ENCODE measurements at places on chromosomes 6 and 20. TPM values are rescaled to one million over a fixed set of nuclear protein-coding genes. Genes with fewer than 3 reads are reported as not detected.
A peak's percentile ranks its signal among the peaks of the same experiment; 100 is the strongest.

GRCh38 chr20:17093782-17094181 is 133.1 kb upstream of the PCSK2 start:
- DNase-seq, result no peak

GRCh38 chr6:3019065-3019464 is 19.4 kb downstream of the NQO2 start:
- DNase-seq, result no peak

GRCh38 chr6:44122801-44123200 is 4.5 kb downstream of the MRPL14 start:
- DNase-seq, result no peak

GRCh38 chr20:14761903-14762302 is 424.5 kb upstream of the FLRT3 start:
- no peak for DNase-seq

DNA sequence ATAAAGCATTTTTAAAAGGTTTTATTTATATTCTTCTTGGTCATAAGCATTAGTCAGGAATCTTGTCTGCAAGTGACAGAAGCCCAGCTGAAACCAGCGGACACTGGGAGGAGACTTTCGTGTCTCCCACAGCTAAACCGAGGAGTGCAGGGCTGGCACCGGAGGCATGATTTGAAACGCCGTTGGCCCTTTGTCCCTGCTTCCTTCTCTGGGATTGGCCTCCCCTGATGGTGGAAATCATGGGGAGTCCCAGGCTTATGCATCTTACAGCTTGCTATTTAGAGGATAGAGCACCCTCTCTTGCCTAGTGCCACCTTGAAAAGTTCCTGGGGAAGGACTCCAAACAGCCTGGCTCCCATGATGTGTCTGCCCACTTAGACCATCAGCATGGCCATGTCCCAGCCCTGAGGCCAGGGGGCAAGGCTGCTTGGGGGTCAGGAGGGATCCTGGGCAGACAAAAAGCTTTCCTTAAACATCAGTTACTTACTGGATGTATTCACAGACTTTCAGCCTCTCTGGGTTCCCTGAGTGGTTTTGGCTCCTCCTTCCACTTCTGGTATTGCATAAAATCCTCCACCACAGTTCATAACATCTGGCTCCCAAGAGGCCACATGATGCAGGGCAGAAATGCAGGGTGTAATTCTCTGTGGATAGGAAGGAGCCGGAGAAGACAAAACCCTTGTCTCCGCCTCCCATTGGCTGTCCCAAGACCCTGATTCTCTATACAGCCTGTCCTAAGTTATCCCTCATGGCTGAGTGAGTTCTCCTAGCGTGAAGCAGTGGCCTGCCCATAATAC is 49.3 kb upstream of the INSM1 start:
- no peak for DNase-seq

GRCh38 chr6:19812512-19813119 is 24.6 kb upstream of the ID4 start:
- DNase-seq, result no peak

DNA sequence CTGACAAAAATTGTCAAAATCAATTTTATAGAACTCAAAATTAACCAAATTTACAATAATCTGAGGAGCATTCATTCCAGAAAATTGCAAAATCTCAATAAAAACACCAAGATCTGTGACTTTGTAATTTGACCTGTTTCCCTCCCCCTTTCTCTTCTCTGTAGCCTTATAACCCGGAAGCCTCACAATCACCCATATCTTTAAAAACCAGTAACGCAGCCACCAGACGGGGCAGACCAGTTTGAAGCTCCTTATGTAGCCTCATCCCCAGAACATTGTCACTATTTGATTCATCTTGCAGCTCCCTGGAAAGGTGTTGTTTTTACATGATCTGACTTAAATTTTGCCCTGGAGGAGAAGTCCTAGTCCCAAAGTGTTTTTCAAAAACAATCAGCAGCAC is 27.5 kb upstream of the TGM6 start:
- no peak for DNase-seq

- no peak for DNase-seq
These were observed 265.8 kb downstream of the TAF4 start for GRCh38 chr20:61799928-61800327.

GRCh38 chr20:49268600-49269365 is 9.1 kb downstream of the ZNFX1 start:
- no peak for DNase-seq

GRCh38 chr6:9095729-9096128 is 660.4 kb upstream of the SLC35B3 start:
- peak; percentile 51 for DNase-seq

- peak; percentile 32 for DNase-seq
These were observed 146.7 kb downstream of the TASP1 start for GRCh38 chr20:13492001-13492481.

DNA sequence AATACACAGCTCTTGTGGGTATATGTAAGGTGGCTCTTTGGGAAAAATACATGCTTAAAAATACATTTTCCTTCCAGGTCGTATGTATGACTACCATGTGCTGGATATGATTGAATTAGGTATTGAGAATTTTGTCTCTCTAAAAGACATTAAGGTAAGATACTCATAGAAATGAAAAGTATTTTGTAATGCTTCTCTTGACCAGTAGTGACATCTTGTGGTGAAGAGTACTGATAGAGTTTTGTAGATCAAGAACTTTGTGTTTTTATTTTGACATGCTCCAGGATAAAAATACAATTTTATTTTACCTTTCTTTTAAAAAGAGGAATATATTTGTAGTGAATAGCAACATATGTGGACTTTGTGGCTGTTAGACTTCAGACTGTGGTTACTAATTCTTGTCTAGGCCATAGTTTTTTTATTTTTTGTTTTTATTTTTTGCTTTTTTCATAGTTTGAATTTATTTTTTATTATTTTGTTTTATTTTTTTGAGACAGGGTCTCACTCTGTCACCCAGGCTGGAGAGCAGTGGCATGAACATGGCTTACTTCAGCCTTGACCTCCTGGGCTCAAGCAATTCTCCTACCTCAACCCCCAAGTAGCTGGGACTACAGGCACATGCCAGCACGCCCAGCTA is 17.9 kb downstream of the RPF2 start:
- DNase-seq, result no peak

DNA sequence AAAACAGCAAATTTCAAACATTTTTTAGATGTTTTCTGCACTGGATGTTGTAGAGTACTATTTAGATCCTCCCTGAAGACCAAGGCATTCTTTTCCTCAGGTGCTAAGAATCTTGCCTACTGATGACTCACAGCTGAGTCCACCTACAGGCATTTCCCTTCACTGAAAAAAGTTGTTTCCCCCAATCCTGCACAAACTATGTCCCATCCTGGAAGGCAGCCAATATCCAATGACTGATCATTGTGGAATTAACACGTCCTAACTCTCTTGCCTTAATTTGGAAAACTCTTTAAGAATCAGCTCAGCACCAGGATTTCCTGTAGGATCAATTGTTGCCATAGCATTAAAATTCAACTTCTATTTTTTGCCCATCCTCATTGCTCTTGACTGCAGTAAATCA is 268.4 kb upstream of the IRAK1BP1 start:
- DNase-seq, result no peak

- DNase-seq, result no peak
These were observed 36.6 kb downstream of the ABRACL start for GRCh38 chr6:139064981-139065665.

- DNase-seq, result no peak
These were observed 7.8 kb downstream of the HCRTR2 start for GRCh38 chr6:55182016-55182650.

DNA sequence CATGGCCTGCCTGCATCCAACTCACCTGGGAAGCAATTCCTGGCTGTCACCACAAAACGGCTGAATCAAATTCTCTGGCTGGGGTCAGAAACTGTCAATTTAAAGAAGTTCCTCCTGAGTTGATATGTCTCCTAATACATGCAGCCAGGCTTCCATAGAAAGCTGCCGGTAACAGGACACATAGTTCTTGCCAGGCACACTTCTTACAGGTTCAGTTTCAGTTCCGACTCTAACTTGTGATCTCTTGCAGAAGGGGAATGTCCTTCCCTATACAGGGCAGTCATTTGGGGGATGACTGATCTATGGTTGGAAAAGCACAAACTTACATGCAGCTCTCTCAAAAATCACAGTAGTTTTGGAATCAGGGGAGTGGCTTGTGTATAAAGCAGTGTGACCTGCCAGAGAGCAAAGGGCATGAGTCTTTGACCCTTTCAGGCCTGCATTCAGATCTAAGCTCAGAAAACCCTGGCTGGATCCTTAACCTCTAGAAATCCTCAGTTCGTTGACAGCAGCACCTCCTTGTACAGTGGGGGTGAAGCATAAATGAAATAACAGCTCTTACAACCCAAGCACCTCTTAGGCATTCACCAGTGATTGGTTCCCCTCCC is 195.6 kb downstream of the SCP2D1 start:
- no peak for DNase-seq

DNA sequence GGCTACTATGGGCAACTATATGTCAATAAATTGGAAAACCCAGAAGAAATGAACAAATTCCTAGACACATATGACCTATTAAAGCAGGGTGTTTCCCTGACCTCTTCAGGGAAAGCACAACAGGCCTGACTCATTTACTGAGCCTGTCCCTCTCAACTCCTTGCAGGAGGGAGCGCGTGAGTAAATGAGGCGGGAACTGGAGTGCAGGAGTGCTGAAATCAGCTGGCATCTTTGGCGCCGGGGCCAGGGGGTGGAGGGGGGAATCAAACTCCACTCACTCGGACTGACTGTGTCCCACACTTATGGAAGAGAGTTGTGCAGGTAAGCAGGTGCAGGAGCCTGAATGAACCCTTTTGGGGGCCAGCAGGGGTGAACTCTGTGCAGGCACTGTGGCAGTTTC is 671.2 kb upstream of the PTCHD4 start:
- no peak for DNase-seq

- DNase-seq, result no peak
These were observed 21.8 kb upstream of the UFL1 start for GRCh38 chr6:96499781-96500180.

DNA sequence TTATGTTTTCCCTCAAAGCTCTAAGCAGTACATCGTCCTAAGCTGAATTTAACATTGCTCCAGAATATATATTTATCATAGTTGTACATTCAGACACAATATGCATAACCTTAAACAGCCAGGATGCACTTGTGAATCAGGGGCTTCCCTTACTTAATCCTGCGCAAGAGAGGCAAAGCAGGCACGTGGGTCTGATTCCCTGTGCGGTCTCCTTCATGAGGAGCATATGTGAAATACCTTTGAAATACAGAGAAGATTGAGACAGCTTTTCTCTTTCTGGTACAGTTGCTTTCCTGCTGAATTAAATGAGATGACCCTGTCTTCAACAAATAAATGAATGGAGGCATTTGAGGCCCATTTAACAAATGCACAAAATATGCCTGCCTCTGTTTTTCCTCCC is 1.5 kb downstream of the HTR1E start:
- no peak for DNase-seq

DNA sequence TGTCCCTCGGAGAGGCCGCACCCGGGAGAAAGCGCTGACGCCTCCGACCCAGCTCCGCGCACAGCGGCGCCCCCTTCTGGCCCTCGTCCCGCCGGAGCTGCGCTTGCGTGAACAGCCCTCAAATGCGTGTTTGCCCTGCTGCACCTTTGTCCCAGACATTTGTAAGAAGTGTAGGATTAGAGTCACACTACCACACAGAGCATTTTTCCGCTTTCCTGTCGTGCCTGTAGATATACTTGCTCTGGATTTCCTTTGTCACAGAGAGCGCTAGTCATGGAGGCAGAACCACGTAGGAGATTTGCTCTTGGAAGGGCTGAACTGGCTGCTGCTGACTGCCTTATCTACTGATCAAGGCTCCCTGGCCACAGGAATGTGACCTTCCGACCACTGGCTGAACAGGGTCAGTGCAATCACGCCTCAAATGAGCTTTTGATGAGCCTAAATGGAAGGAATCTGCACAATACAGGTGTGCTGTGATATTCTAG is 62.3 kb downstream of the PAX1 start:
- DNase-seq, result peak; percentile 56

DNA sequence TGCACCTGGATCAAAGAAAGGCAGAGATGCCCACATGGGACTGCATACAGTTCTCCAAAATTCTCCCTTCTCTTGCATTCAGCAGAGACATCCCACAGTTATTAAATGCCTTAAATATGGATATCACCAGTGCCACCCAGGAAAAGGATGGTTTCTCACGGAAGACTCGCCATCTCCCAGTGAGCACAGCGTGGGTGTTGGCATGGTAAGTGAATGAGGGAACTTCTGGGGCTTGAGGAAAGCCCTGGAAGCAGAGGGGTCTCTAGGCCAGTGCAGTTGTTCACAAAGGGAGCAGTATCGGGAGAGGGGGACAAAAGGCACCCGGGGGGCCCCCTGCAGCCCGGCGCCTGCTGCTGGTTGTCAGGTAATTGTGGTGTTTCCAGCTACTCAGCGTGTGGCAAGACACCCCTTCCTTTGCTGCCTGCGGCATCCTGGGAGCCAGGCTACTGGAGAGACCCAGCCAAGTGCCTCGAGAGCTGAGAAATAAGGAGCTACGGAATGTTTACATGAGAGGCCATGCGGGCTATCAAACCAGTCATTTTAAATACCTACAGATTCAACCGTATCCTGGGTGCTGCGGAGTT is 125.4 kb downstream of the PXDC1 start:
- no peak for DNase-seq

Gene TRIM10
- total RNA-seq, result not detected

Gene SLC17A2
- total RNA-seq, result not detected

Gene PPP1R11
- 35.6 TPM for total RNA-seq

Gene C6orf62
- total RNA-seq, result 85.3 TPM

Gene BCLAF1
- total RNA-seq, result 253 TPM

Gene TCP11
- total RNA-seq, result not detected

Gene PM20D2
- total RNA-seq, result 16.5 TPM

Gene ATG5
- 22.8 TPM for total RNA-seq
